Naive B cell (primary cell): ENCODE measurements at places on chromosomes 12 and 14.

DNA sequence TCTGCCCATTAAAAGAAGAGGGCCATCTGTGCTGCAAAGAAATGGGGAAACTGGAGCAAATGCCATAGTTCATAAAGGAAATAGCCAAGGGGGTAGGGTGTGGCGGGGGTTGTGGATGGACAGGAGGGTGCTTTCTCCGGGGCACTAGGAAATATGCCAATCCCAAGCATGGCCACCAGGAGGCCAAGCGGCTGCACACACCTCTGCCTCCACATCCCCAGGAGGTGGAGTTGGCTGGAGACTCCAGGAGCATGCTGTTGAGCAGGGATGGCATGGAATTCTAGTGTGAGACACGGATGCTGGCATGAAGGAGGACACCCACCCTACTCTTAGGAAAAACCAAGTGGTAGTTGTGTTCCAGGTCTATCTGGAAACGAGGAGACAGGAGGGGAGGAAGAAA is 25.2 kb downstream of the NID2 start:
- peak overlapping the region; percentile 37 for H3K4me3 ChIP-seq
- H3K27me3 ChIP-seq = peaks cover 12% of the 10 kb centered on the region
- DNase-seq = no peak
- H3K27ac ChIP-seq = no peak overlapping the region

- DNase-seq = no peak
- no peaks in the 10 kb centered on the region for H3K27me3 ChIP-seq
These were observed 12.5 kb downstream of the TM7SF3 start for GRCh38 chr12:27001663-27002062.

DNA sequence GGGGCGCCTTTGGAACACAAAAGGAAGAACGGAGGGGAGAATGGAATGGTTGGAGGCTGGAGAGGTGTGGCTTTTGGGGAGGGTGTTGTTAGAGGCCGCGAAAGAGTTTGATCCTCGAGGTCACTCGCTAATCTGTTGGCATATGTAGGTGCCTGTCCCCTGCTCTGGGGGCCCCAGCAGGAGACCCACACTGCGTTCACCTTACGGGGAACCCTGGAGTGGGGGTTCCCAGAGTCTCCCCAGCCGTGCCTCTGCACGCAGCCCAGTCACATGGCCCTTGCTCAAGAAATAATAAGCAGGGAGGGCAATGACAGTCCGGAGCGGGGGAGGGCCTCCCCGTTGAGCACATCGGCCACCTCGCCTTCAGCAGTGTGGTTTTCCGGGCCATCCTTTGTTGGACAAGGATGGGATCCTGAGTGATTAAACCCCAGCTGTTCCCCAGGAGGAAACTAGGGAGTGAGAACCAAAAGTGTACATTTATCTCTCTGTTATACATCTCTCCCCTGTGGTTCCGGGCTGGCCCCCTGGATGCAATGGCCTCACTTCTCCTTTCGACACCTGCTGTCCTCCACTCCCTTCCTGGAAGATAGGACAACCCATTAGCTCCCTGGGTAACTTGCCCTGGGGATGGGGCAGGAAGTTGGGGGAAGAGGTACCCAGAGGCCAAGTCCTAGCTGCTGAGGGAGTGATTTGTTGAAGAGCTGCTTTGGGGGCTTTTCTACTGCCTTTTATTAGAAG is 1.3 kb downstream of the PLEKHG3 start:
- peaks cover 51% of the 10 kb centered on the region for H3K4me1 ChIP-seq
- no peaks in the 10 kb centered on the region for H3K36me3 ChIP-seq
- peak overlapping the region; percentile 67 for H3K4me3 ChIP-seq
- peaks cover 56% of the 10 kb centered on the region for H3K27me3 ChIP-seq
- H3K27ac ChIP-seq = no peak overlapping the region

GRCh38 chr12:121875582-121875981 is 13.0 kb upstream of the PSMD9 start:
- no peak overlapping the region for H3K4me3 ChIP-seq
- no peaks in the 10 kb centered on the region for H3K27me3 ChIP-seq
- H3K4me1 ChIP-seq = no peaks in the 10 kb centered on the region

- no peak overlapping the region for H3K27ac ChIP-seq
- H3K36me3 ChIP-seq = no peaks in the 10 kb centered on the region
- H3K27me3 ChIP-seq = no peaks in the 10 kb centered on the region
- no peak overlapping the region for H3K4me3 ChIP-seq
- no peak for DNase-seq
These were observed 499.7 kb downstream of the TMTC2 start for GRCh38 chr12:83186419-83186818.

DNA sequence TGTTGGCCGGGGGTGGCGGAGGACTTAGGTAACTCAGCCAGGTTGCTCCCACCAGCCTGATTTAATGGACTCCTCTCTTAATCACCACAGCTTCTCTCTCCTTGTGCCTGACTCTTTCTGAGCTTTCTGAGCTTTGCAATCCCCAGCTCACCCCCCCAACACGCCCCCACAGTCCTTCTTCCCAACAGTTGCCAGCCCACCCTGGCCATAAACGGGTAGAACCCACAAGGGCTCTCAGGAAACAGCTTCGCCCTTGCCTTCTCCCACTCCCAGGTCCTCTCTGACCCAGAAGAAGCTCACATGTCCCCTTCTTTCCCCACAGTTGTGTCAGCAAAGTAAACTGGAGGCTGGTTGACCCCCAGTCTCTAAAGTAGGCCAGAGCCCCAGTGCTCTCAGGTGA is 32.9 kb downstream of the ZFP36L1 start:
- DNase-seq = no peak
- no peaks in the 10 kb centered on the region for H3K27me3 ChIP-seq
- peak overlapping the region; percentile 44 for H3K27ac ChIP-seq

GRCh38 chr12:1474574-1475153 is 119.7 kb downstream of the FBXL14 start:
- H3K36me3 ChIP-seq = no peaks in the 10 kb centered on the region
- DNase-seq = no peak
- no peak overlapping the region for H3K27ac ChIP-seq
- no peaks in the 10 kb centered on the region for H3K27me3 ChIP-seq

DNA sequence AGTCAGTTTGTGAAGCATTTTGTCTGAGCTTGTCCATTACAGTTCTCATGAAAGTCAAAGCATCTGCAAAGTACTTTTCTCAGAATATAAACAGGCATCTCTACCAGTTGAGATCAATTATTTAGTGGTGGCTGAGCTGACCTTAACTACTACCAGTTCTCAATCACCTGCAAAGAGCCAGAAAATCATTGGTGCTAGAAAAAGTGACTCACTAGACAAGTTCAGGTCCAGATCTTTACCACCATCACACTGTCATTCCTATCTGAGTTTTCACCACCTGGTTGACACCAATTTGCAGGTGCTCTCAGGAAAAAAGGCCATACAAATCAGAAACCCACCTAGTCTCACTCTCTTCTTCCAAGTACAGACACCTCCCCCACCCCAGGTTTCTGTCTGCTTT is 33.3 kb downstream of the ITPR2 start:
- no peaks in the 10 kb centered on the region for H3K27me3 ChIP-seq
- H3K36me3 ChIP-seq = no peaks in the 10 kb centered on the region
- no peak for DNase-seq
- H3K4me3 ChIP-seq = no peak overlapping the region

- DNase-seq = no peak
- H3K4me3 ChIP-seq = no peak overlapping the region
- H3K27me3 ChIP-seq = peaks cover 4% of the 10 kb centered on the region
- H3K27ac ChIP-seq = no peak overlapping the region
- H3K36me3 ChIP-seq = no peaks in the 10 kb centered on the region
- H3K4me1 ChIP-seq = peaks cover 4% of the 10 kb centered on the region
These were observed 26.2 kb upstream of the CMA1 start for GRCh38 chr14:24534286-24534685.

GRCh38 chr14:21092273-21093011 is 6.0 kb downstream of the ZNF219 start:
- H3K27me3 ChIP-seq = no peaks in the 10 kb centered on the region
- H3K27ac ChIP-seq = peak overlapping the region; percentile 67
- DNase-seq = peak; percentile 85
- peaks cover 23% of the 10 kb centered on the region for H3K4me1 ChIP-seq

- no peaks in the 10 kb centered on the region for H3K4me1 ChIP-seq
- H3K36me3 ChIP-seq = no peaks in the 10 kb centered on the region
These were observed 29.2 kb downstream of the HIGD1C start for GRCh38 chr12:50981319-50982239.

DNA sequence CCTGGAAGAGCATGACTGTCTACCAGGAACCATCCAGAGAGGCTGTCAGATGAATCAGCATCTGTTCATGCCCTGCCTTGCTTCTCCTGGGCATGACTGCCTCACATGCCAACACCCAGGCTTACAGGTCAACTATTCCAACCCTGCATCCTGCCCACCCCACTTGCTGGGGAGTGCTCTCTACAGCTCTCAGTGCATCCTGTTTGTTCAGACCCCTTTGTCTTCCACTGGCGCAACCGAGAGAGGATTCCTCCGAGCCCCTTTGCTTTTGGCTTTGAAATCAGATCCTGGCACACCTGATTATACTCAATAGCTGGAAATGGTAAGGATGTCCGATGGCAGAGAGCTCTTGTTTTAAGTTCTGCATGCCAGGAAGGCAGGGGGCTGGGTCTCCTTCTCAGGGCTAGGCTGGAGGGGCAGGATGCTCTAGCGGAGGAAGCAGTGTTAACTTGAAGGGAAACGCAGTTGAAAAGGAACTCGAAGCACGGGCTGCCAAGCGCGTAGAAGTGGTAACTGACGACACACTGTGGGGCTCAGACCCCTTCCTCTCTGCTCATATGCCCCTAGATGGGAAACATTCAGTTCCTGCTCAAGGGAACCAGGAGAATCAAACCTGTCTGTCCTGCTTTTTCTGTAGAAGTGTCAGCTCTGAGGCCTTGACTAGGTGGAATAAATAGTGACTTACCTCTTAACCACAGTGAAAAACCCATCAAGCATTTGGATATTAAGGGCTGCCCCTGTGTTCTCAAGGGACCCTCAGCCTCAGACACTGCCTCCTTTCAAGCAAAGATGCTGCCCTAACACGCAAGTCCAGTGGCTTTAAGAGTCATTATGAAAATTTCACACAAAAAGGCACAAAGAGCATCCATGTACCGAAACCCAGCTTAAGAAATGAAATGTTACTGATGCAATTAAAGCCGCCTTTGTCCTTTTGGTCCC is 297.5 kb downstream of the ZFP36L1 start:
- no peak for DNase-seq
- no peaks in the 10 kb centered on the region for H3K27me3 ChIP-seq
- H3K4me3 ChIP-seq = peak overlapping the region; percentile 66
- H3K4me1 ChIP-seq = peaks cover 73% of the 10 kb centered on the region
- peak overlapping the region; percentile 91 for H3K27ac ChIP-seq

DNA sequence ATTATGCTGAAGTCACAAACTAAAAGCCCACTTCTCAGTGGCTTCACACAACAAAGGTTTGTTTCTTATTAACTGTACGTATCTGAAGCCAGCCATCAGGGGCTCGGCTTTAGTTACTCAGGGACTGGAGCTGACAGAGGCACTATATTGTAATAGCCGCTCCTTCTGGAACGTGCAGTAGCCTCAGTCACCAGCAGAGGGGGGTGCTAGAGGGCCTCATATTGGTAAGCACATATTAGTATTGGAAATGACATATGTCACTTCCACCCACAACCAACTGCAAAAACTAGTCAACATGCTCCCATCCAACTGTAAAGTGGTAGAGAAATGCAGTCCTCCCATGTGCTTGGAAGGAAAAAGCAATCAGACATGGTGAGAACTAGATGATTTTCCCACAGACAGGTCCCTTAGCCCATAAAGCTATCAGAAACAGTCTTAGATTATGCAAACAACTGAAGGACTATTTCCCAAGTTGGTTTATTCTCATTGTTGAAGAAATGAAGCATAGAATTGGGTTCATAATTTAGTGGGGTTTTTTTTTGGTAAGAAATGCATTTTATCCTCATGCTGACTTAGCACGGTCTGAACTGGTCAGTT is 183.6 kb upstream of the G2E3 start:
- DNase-seq = peak; percentile 9
- no peaks in the 10 kb centered on the region for H3K36me3 ChIP-seq
- no peak overlapping the region for H3K27ac ChIP-seq
- H3K27me3 ChIP-seq = peaks cover 29% of the 10 kb centered on the region
- no peaks in the 10 kb centered on the region for H3K4me1 ChIP-seq

DNA sequence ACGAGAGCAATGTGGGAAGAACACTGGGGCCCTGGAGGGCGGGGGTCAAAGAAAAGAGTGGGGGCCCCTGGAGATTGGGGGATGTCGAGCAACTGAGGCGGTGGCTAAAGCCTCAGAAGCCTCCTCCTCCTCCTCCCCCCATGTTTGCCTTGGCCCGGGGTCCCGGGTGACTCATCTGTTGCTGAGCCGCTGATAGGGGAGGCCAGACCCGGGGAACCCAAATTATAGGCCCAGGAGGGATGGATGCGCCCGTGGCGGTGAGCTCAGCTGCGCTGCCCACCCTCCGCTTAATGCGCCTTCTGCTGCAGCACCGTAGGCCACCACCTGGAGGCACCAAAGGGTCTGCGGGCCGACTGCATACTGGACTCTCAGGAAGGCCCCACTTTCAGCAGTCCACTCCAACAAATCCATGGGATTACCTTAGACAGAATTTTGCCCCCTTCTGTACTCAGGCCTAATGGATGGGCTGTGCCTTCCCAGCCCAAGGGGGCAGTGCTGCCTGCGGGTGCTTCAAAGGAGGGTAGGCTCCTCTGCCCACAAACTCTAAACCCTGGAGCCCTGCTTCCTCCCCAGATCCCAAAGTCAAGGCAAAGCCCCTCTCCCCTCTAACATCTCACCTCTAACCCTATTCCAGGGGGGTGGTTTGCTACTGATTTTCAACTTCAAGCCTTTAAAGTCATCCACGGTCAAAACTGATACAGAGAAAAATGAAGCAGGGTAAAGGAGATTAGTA is 2.6 kb upstream of the WNT10B start:
- H3K4me3 ChIP-seq = no peak overlapping the region
- H3K27me3 ChIP-seq = peaks cover 59% of the 10 kb centered on the region
- no peak for DNase-seq
- no peaks in the 10 kb centered on the region for H3K36me3 ChIP-seq
- no peak overlapping the region for H3K27ac ChIP-seq
- peaks cover 35% of the 10 kb centered on the region for H3K4me1 ChIP-seq

DNA sequence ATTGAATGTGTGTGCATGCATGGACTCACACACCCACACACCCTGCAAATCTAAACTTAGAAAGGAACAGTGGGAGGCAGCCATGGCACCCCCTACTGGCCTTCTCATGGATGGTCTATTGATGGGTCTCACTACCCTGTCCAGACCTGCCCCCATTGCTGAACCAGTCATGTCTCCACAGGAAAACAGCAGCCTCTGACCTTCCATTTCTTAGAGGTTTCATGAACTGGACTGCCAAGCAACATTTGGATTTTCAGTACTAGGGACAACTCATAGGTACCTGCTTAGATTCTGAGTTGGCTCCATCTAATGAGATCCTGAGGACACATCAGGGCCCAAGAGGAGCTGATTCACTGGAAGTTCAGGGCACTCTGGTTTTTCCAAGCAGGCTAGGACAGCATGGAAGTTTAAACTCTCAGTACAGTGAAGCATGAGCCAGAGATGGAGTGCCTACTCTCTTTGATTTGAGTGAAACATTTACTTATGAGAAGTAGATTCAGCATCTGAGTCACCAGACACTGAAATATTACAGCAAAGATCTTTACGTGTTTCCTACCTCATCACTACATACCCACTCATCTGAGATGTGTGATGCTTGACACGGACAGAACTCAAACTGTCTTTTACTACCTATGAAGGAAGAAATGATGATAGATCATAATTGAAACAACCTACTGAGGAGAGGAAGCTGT is 98.9 kb upstream of the PLEKHG7 start:
- no peaks in the 10 kb centered on the region for H3K27me3 ChIP-seq
- H3K36me3 ChIP-seq = peaks cover 13% of the 10 kb centered on the region
